Heart left ventricle (tissue), 16 donors: ENCODE measurements at places on chromosomes 12 and 14. TPM values are rescaled to one million over a fixed set of nuclear protein-coding genes. Genes with fewer than 3 reads are reported as not detected.

KRT2 gene
- not detected for total RNA-seq

FBXO33 gene
- total RNA-seq = 8.0 TPM

CYP27B1 gene
- total RNA-seq = 0.77 TPM

HNF1A gene
- not detected for total RNA-seq

BICDL1 gene
- total RNA-seq = not detected

CLEC4A gene
- 0.37 TPM for total RNA-seq

DNA sequence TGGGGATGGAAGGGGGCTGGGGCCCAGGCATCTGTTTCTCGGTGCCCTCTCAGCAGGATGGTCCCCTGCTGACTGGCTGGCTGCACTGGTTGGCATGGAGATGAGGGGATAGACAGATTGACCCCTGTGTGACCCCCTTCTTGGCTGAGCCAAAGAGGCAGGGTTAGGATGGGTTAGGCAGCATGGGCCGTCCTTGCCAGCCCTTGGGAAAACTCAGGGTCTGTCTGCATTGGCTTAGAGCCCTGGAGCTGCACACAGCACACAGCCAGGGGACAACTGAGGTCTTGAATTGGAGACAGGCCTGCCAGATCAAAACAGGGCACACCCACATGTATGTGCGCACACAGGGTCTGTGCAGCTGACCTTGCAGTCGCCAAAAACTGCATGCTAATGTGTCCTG lies 11.2 kb upstream of the LRP1-AS start:
- DNase-seq = no peak

- no peak for DNase-seq
Measured at GRCh38 chr12:103868215-103868614, 27.2 kb upstream of the NT5DC3 start.

GRCh38 chr12:74537126-74537706 lies 419 bp upstream of the ATXN7L3B start:
- DNase-seq = no peak

DNA sequence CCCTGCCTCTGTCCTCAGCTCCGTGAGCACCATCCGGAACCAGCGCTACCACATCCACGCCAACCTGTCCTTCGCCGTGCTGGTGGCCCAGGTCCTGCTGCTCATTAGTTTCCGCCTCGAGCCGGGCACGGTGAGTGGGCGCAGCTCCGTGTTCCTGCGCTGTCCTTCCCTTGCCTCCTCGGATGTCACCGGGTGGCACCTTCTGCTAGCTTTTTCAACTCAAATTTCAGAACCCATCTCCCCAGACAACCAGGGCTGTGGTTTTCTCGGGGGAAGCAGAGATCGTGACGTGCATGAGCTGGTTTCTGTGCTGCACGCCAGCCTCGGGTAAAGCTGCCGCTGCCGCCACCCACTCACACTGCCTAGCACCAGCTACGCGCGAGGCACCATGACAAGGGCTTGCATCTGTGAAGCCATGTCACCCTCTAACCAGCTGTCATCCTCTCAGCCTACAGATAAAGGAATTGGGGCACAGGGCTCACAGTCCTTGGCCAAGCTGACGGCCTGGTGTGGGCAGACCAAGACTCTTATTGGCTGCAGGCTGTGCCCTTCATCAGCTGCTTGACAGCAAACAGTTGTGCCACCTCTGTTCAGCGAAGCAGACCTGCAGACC lies 152.1 kb downstream of the ADGRD1 start:
- peak; percentile 15 for DNase-seq

DNA sequence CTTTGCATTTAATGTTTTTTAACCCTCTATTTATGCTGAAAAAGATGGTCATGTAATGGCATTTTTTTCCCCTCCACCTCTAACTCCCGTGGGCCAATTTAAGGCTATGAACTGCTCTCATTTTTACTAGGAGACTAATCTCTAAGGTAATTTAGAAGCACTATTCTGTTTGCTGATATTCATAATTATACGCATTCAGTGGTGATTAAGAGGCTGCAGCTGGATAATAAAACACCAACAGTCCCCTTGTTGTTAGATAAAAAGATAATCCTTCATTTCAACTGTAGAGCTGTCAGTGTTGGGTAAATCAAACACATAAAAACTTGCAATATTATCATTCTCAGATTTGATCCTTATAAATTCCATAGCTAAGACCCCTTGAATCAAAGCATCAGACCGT lies 8.9 kb downstream of the MYO1H start:
- no peak for DNase-seq

DNA sequence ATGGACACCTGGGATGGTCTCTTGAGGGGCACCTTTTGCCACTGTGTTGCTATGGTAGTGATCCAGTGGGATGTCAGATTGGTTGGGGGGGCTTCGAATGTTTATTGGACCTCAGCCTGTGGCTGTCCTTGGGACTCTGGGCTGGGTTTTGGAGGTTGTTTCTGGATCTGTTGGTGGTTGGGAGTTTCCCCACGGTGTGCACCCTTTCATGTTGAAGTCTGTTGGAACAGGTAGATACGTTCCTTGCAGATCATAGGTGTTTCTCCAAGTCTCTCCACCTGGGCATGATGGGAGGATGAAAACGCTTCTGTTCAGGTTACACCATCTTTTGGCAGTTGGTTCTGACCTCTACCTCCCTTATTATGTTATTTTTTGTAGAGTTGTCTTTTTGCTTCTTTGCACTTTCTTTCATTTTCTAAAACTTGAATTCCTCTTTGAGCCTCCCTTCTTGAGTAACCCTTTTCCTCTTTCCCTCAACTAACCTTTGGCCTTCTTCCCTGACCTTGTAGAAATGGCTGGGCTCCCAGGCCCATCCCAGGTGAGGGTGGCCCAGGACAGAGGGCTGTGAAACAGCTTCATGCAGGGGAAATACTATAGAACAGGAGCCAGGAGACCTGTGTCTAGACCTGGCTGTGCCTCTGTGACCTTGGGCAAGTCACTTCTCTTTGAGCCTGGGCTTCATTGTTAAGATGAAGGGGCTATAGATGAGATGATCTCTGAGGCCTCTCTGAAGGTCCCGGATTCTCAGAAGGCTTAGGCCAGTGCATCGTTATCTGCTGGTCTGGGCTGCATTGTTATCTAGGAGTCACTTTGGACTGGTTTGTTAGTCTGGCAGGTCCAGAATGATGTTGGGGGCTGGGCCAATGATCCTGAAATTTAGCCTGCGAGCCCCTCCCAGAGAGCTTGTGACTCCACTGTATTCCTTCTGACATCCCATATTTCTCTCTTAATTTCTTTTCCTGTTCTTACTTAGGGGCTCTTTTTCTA lies 2.0 kb downstream of the ATN1 start:
- DNase-seq = no peak

DNA sequence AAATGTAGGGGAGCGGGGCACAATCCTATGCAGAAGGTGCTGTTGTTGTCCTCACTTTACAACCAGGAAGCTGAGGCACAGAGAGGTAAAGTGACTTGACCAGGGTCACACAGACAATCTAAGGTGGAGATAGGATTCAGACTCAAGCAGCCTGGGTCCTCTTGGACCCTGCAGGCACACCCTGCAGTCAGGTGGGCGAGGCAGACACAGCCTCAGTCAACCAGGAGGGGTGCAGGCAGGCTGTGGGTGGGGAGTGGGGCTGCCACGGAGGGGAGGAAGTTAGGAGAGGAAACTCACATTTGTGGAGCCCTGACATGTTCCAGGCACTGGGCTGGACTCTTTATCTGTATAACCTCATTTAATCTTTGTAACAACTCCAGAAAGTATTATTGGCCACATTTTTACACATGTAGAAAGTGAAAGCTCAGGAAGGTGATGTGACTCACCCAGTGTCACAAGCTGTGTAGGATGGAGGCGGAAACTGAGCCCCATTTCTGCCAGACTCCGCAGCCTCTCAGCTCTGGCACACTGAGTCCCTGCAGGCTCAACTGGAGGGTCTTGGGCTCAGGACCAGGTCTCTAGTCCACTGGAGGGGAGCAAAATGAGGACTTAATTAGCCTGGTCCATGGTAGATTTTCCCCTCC lies 24.9 kb upstream of the CHGA start:
- no peak for DNase-seq

DNA sequence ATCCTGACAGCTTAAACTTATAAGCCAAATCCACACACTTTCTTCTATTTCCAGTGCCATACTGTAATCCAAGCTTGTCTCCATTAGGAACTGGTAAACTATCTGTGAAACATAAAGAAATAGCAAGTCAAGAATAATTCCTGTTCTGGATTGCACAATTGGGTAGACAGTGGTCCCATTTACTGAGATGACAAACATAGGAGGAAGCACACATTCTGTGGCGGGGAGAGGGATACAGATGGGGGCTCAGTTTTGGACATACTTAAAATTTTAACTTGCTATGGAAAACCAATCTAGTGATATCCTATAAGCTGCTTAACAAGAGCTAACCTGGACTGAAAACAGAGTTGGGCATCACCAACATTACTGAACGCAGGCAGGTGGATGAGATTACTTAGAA lies 16.3 kb downstream of the MAP4K5 start:
- no peak for DNase-seq

- DNase-seq = no peak
Measured at GRCh38 chr14:68474741-68475140, 318.1 kb downstream of the ZFP36L1 start.

GRCh38 chr12:1855241-1855640 lies 34.9 kb downstream of the LRTM2 start:
- no peak for DNase-seq

DNA sequence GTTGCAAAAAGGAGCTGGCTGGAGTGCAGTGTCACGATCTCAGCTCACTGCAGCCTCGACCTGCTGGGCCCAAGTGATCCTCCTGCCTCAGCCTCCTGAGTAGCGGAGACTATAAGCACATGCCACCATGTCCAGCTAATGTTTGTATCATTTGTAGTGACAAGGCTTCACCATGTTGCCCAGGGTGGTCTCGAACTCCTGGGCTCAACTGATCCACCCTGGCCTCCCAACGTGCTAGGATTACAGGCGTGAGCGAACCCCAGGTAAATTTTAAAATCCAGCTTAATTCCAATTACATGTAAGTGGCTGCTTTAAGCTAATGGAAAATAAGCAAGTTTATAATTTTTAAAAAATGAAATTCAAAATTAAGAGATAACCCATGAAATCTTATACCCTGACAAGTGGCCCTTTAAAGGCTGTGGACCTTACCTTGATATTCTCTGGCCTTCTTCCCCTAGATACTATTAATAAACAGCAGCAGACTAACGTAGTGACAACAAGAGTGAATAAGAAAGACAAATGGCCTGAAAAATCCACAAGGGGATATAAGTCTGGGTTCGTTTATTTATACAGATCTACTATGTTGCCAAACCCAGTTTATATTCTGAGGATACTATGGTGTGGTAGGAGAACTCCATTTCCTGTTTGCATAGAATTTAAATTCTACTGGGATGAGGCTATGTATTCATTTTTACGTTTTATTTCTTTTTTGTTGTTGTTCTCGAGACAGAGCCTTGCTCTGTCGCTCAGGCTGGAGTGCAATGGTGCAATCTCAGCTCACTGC lies 25.6 kb upstream of the SLC2A3 start:
- DNase-seq = no peak

DNA sequence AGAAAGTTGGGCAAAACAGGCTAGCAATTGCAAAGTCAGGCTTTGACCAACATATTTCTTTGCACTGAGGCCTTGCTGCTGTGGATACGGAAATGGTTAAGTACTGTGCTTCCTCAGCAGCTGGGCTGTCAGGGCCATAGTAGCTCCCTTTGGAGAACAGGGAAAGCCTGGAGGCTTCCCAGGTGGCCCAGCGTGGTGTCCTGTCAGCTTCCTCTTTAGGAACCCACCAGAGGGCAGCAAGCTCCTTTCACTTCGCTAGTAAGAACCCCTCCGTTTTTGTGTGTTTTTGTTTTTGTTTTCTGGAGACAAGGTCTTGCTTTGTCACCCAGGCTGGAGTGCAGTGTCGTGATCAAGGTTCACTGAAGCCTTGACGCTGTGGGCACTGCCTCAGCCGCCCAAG lies 1.7 kb upstream of the CFAP251 start:
- no peak for DNase-seq

- no peak for DNase-seq
Measured at GRCh38 chr14:45891417-45892080, 638.5 kb upstream of the MIS18BP1 start.

- DNase-seq = no peak
Measured at GRCh38 chr14:103517721-103518421, 4.8 kb downstream of the CKB start.

DNA sequence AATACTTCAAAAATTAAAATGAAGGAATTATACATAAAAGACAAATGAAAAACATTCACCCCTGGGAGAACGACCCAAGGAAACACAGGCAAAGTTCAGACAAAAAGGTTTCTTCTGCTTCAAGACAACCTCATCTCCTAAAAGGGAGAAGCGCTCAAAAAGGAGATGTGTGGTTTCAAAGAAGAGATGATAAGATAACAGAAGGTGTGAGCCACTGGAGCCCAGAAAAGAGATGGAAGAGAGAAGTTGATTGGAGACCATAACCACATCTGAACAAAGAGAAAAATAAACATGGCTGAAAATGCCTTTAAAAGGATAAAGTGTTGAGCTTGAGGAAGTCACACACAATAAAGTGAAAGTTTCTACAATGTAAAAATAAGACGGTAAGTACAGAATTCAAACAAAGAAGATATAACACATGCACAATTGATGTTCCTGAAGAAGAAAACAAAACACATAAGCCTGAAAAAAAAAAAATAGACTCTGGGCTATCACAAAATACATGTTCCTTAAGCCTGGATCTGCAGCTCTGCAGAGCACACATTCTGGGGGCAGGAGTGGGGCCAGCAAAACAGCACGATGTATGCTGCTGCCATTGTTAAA lies 51.6 kb upstream of the C14orf180 start:
- DNase-seq = no peak

GRCh38 chr12:51323966-51324895 lies at the start of gene BIN2:
Gene BIN2, minus strand, starts transcription at chr12:51324174. Its CDS starts 72 bp downstream, at chr12:51324102.
- peak; percentile 61 for DNase-seq

DNA sequence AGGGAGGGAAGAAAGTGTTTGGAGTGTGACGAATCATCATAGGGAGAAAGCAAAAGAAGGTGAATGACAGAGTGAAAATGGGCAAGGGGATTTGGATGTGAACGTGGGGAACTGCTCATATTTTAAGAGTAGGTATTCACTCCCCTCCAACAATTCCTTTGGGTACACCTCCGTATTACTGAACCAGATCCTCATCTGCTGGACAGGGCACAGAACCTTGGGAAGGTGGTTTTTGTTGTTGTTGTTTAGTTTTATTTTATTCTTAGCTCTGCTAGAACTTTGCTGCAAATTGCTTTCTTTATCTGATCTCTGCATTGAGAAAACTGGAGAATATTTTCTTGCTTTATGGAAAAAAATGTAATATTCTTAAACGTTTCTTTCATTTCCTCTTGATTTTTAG lies 7.1 kb downstream of the SCN8A start:
- DNase-seq = no peak

DNA sequence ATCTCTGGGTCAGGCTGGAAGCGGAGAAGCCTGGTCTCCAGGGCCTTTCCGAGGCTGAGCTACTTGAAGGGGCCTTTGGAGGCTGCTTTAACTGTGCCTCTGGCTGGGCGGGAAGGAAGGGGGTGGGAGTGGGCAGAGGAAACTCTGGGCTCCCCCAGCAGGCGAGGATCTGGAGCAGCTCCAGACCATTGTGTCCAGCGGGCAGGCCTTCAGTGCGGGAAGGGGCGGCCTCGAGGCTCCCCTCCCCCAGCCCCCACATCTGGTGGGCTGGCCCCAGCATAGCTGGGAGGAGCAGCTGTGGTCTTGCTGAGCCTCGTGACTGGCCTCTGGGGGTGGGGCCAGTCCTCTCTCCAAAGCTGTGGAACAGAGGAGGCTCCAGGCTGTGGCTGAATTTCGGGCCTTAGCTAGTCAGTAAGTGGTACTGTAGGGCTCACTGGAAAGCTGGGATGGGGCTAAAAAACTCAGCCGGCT lies 3.4 kb downstream of the TAMALIN start:
- peak; percentile 89 for DNase-seq
